Activated T-helper 2 cell treated with anti-CD3 and anti-CD28 coated beads, Interferon-gamma antibody, Interleukin-2, Interleukin-4, amounts not matched to agents 10 μg/mL and 5 μg/mL and 100 μg/mL, durations not matched to agents 14 hours and 24 hours and 36 hours (primary cell): ENCODE measurements at places on chromosomes 3 and 15. TPM values are rescaled to one million over a fixed set of nuclear protein-coding genes. Genes with fewer than 3 reads are reported as not detected.

The NRROS gene
- total RNA-seq, result 51.4 and 53.2 TPM in 2 replicates

The CLDN16 gene
- not detected in 2 replicates for total RNA-seq

The FEZF2 gene
- not detected in 2 replicates for total RNA-seq

The TRH gene
- not detected in 2 replicates for total RNA-seq

The SLC22A13 gene
- 0.51 and 0.78 TPM in 2 replicates for total RNA-seq

The GOLGA6L24 gene
- total RNA-seq, result not detected in 2 replicates

The NECTIN3 gene
- 2.2 and 2.6 TPM in 2 replicates for total RNA-seq

The EIF4A2 gene
- 445 and 450 TPM in 2 replicates for total RNA-seq

The PIGZ gene
- 2.1 and 2.4 TPM in 2 replicates for total RNA-seq

The DNASE1L3 gene
- not detected in 2 replicates for total RNA-seq

The LDHAL6B gene
- not detected in 2 replicates for total RNA-seq

The SI gene
- total RNA-seq, result not detected in 2 replicates

The IQCF5 gene
- total RNA-seq, result not detected in 2 replicates

The HRH1 gene
- total RNA-seq, result 0.99 and 1.3 TPM in 2 replicates

The PRSS50 gene
- not detected in 2 replicates for total RNA-seq

The GXYLT2 gene
- total RNA-seq, result 0.05 TPM in 1 of 2 replicates, not detected in the other

The SNRPA1 gene
- 189 and 197 TPM in 2 replicates for total RNA-seq

The NCEH1 gene
- 9.6 and 10.0 TPM in 2 replicates for total RNA-seq

The CACNA2D2 gene
- 0.46 and 0.59 TPM in 2 replicates for total RNA-seq

The TTBK2 gene
- total RNA-seq, result 13.0 and 13.1 TPM in 2 replicates

The CCDC80 gene
- not detected in 2 replicates for total RNA-seq

The SLC49A4 gene
- 2.0 TPM in 2 replicates for total RNA-seq

The RPP25 gene
- total RNA-seq, result 13.1 and 14.2 TPM in 2 replicates

The ZNF501 gene
- 1.1 and 1.3 TPM in 2 replicates for total RNA-seq

The RARRES1 gene
- total RNA-seq, result 0.21 and 0.64 TPM in 2 replicates

The MAGEL2 gene
- total RNA-seq, result not detected in 2 replicates

The BFSP2 gene
- total RNA-seq, result not detected in 2 replicates

The EIF4E3 gene
- total RNA-seq, result 17.3 and 17.9 TPM in 2 replicates

The SGO1 gene
- total RNA-seq, result 19.2 and 20.8 TPM in 2 replicates

The GPX1 gene
- 168 and 173 TPM in 2 replicates for total RNA-seq

The CAMK1 gene
- total RNA-seq, result 113 and 116 TPM in 2 replicates

The ADAM10 gene
- total RNA-seq, result 136 and 141 TPM in 2 replicates

The SNTN gene
- not detected in 2 replicates for total RNA-seq

The GOLIM4 gene
- total RNA-seq, result 17.2 and 18.3 TPM in 2 replicates

The CPOX gene
- 48.4 and 50.4 TPM in 2 replicates for total RNA-seq

The FBXO40 gene
- total RNA-seq, result not detected in 2 replicates

The SCAANT1 gene
- 1.8 TPM in 1 of 2 replicates, not detected in the other for total RNA-seq

The SPINK8 gene
- not detected in 2 replicates for total RNA-seq

The PLA2G4F gene
- not detected in 2 replicates for total RNA-seq

The ZNF80 gene
- 0.64 and 0.74 TPM in 2 replicates for total RNA-seq

The SLC2A2 gene
- not detected in 2 replicates for total RNA-seq

The RGMA gene
- not detected in 2 replicates for total RNA-seq

The BUB1B gene
- 70.7 and 73.1 TPM in 2 replicates for total RNA-seq

The POPDC2 gene
- 0.74 and 0.94 TPM in 2 replicates for total RNA-seq

The MUC20 gene
- total RNA-seq, result 3.9 and 5.0 TPM in 2 replicates

The C2CD4A gene
- total RNA-seq, result not detected in 2 replicates

The PAK6 gene
- 0.27 and 0.78 TPM in 2 replicates for total RNA-seq

The SLCO3A1 gene
- 26.2 and 26.3 TPM in 2 replicates for total RNA-seq

The ATP11B gene
- total RNA-seq, result 97.5 and 98.3 TPM in 2 replicates

The TSC22D2 gene
- 20.3 and 21.3 TPM in 2 replicates for total RNA-seq

The PLCH1 gene
- total RNA-seq, result 0.09 and 0.25 TPM in 2 replicates

The HHLA2 gene
- 0.51 and 0.66 TPM in 2 replicates for total RNA-seq

The AGTR1 gene
- not detected in 2 replicates for total RNA-seq

The FAM107A gene
- not detected in 2 replicates for total RNA-seq

The RPL32 gene
- 2,046 and 2,053 TPM in 2 replicates for total RNA-seq

The NGLY1 gene
- 71.6 and 78.8 TPM in 2 replicates for total RNA-seq

The APOD gene
- 0.87 and 1.3 TPM in 2 replicates for total RNA-seq

The IVD gene
- total RNA-seq, result 75.2 and 79.4 TPM in 2 replicates
